ENCODE measurements at places on chromosomes 16 and 17.

DNA sequence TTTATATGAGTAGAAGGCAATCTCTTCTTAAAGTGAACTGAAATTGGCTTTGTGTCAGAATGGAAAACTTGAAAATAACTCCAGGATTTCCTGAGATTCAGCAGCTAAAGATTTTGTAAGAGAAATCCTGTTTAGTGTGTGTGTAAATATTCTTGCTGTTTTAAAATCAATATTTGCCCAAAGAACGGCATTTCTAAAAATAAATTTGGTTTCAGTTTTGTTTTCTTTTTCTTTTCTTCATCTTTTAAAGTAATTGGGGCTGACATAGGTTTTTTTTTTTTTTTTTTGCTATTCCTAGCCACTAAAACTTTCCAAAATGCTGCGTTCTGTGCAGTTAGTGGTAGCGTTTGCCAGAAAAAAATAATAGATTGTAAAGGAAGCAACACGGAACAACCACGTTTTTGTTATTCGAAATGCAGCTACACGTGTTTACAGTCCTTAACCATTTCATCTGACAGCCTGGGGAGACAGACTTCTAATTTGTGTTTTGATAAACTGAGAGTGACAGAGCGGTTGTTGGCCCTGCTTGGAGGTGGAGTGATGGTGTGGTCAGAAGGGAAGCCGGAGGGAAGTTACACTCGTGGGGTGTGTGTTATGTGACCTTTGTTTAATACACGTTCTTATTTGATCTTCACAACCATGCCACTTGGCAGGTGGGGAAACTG lies 21.6 kb upstream of the SMPD3 start:
- DNase-seq, result no peak

- no peak for DNase-seq
These were observed 24.5 kb upstream of the DNAH17 start for GRCh38 chr17:78601577-78602190.

- DNase-seq, result no peak
These were observed 1.4 kb downstream of the GPS1 start for GRCh38 chr17:82053130-82053529.

DNA sequence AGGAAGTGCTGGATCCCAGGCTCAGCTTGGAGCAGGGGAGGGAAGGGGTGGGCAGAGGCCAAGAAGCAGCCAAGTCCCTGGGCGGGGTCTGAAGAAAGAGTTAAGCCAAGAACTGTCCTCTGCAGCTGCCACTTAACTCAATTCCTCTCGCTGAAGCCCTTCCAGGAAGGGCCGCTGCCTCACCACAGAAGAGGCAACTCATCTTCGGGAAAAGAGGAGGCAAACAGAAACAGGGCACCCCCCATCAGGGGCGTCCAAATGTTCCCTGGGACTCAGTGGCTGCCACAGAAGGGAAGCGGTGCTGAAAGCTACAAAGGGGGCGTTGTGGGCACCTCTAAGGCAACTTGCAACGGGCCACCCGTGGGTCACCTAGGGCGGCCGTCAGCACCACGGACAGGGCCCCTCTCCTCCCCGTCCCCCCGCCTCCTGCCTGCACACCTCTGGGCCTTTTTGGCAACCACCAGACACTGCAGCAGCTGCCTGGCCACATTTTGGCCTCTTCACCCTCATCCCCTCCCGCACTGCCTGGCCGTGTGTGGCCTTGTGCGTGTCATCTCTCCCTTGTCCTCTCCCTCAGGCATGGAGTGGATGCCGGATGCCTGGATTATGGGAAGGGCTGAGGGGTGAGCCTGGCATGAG lies 2.5 kb downstream of the TLCD3B start:
- no peak for DNase-seq

- no peak for DNase-seq
These were observed 109.1 kb downstream of the SPECC1 start for GRCh38 chr17:20118280-20118679.

DNA sequence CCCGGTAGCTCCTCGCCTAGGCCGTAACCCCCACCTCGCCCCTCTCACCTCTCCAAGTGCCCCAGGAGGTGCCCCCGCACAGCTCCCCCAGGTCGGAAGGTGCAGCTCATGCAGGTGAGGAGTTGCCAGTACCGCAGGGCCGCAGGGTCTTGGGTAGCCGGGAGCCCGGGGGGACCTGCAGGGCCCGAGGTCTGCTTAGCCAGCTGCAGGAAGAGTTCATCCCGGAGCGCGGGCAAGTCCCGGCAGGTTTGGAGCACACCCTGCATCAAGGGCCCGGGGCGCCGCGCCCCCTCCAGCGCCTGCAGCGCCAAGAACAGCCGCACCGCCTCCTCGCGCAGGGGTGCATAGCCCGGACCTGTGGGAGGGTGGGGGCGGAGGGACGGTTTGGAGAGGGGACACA lies 4.8 kb downstream of the PLEKHH3 start:
- no peak for DNase-seq

- DNase-seq, result no peak
These were observed 10.9 kb upstream of the COPRS start for GRCh38 chr17:31869797-31870568.

- no peak for DNase-seq
These were observed 21.1 kb downstream of the GINS3 start for GRCh38 chr16:58413359-58413758.

DNA sequence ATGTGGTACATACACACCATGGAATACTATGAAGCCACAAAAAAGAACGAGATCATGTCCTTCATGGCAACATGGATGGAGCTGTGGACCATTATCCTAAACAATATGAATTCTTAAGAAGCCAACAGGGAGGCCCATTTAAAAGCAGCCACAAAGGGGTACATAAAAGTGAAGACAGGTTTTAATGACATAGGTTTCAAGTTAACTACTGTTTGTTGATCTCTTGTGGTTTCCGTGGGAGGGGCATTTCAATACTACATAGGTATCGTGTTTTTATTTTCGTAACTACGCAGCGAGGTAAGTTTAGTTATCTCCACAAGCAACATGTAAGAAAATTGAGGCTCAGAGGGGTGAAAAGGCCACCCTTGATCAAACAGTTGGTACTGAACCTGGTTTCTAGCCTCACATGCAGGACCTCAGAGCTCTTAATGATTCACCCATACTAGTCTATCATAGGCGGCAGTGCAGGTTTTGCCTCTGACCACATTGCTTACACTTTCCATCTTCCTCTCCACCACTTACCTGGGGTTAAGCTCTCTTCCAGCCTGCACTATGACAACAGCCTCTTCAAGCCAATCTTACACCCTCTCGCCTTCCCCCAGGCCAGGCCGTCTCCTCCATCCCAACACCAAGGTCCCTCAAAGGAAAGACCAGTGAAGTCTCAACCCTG lies 534.1 kb upstream of the HSBP1 start:
- DNase-seq, result no peak

- no peak for DNase-seq
These were observed 23.9 kb upstream of the NLK start for GRCh38 chr17:28018439-28019070.

DNA sequence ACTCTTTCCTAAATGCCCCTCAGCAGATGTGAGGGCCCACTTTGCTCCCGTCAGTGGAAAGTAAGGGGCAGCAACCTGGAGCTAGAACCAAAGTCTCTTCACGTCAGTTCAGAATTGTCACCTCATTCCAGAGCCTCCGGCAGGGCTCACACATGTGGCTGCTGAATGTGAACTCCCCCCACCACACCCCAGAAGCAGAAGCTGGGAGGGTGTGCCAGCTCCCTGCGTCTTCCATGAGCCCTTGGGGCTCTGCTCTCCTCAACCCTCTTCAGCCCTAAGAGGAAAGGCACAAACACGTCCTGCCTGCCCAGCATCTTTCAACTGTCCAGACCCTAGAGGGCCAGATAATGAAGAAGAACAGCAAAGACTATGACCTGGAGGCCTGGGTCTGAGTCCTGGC lies 105.3 kb downstream of the SALL1 start:
- DNase-seq, result no peak
